ENCODE measurements at places on chromosomes 7 and 10.

DNA sequence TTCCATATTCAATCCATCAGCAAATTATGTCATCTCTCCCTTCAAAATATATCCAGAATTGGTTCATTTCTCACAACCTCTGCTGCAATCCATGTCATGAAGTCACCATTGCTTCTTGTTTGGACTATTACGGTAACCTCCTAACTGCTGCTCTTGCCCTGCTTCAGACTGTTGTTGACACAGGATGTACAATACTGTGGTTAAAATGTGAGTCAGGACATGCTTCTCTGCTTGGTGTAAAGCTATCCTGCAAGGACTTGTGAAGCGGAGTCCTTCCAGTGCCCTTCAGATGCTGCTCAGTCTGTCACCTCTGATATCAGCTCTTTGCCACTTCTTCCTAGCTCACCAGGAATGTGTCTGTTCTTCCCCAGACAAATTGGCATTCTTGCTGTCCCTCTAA lies 10.4 kb upstream of the NXPH1 start:
- no peak for DNase-seq

GRCh38 chr7:87627634-87627994 lies 584 bp upstream of the RUNDC3B start:
- DNase-seq, result no peak

GRCh38 chr7:81583882-81584533 lies 185.8 kb downstream of the HGF start:
- DNase-seq, result no peak

DNA sequence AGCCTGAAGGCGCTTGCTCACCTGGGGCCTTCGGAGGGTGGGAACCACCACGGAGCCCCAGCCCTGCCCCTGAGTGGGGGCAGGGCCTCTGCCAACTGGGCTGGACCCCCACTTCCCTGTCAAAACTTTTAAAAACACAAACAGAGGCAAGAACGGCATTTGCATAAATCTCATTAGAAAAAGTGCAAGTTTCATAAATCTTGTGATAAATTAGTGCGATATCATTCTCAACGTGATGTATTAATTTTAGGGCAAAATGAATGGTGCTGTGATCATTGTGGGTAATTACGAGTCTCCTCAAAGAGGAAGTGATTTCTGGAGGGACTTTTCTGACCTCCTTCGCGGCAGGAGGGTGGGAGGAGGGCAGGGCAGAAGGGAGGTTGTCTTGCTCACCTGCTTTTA lies 98.3 kb downstream of the CDH23 start:
- no peak for DNase-seq

DNA sequence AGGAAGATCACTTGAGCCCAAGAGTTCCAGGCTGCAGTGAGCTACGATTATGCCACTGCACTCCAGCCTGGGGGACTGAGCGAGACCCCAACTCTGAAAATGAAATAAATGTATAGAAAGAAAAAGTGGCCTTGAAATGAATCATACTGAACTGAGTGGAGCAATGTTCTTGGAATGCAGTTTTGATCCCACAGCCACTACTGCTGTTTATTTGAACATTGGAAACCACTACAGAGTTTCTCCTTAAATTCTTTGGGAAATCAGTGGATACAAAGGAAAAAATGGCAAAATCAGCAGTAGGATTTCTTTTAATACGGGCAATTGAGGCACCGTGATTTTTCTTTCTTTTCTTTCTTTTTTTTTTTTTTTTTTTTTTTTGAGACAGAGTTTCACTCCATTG lies 637.4 kb downstream of the GALNT17 start:
- DNase-seq, result no peak

DNA sequence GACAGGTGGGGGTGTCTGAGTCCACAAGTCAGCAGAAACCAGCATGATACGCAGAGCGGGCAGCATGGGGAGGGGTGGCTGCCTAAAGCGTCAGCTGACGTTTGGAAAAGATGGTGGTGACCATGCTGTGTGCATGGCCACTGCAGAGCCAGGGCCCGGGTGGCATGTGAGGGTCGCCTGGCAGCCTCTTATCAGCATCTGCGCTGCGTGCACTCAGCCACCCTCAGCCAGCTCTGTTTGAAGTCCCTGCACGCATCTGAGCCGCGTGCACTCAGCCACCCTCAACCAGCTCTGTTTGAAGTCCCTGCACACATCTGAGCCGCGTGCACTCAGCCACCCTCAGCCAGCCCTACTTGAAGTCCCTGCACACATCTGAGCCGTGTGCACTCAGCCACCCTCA lies 61.5 kb downstream of the WDR37 start:
- no peak for DNase-seq

GRCh38 chr10:113219446-113219845 lies 269.4 kb downstream of the TCF7L2 start:
- DNase-seq, result no peak

- DNase-seq, result peak; percentile 7
Observed at GRCh38 chr10:3095373-3096139, 28.2 kb downstream of the PFKP start.

- DNase-seq, result no peak
Observed at GRCh38 chr10:11673346-11674280, 62.2 kb upstream of the USP6NL start.

DNA sequence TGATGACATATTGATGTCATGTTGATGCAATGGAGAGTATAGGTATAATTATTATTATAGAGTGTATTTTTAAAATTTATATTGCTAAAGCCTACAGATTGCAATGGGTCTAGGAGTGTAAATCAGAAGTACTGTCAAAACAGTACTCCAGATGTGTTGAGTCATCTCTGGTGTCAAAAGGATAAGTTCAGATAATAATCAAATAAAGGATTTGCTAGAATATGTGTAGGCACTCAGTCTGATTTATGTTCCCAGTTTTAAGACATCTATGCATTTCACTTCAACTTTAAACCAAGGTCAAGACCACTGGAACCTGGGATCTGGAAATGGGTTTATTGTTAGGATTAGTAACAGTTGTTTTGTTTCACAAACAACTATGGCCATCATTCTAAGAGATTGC lies 342.3 kb upstream of the BMPER start:
- DNase-seq, result no peak

- no peak for DNase-seq
Observed at GRCh38 chr10:119469325-119469707, 73.2 kb downstream of the RGS10 start.

- no peak for DNase-seq
Observed at GRCh38 chr7:21422751-21423150, 5.1 kb upstream of the SP4 start.

- DNase-seq, result no peak
Observed at GRCh38 chr7:83697804-83698530, 49.0 kb upstream of the SEMA3E start.

GRCh38 chr7:80136261-80137055 lies 1.8 kb downstream of the GNAI1 start:
- DNase-seq, result no peak

- DNase-seq, result peak; percentile 16
Observed at GRCh38 chr7:100132697-100133151, 6.0 kb downstream of the MBLAC1 start.

- no peak for DNase-seq
Observed at GRCh38 chr7:113246738-113247137, 128.4 kb upstream of the SMIM30 start.

GRCh38 chr10:130806426-130806825 lies 505.1 kb downstream of the TCERG1L start:
- DNase-seq, result no peak
